T-helper 2 cell treated with Interferon-gamma antibody and Interleukin-4, amounts not matched to agents 5 μg/mL and 100 μg/mL, for 36 hours (primary cell): ENCODE measurements at places on chromosomes 13 and 19.
A peak's percentile ranks its signal among the peaks of the same experiment; 100 is the strongest.

DNA sequence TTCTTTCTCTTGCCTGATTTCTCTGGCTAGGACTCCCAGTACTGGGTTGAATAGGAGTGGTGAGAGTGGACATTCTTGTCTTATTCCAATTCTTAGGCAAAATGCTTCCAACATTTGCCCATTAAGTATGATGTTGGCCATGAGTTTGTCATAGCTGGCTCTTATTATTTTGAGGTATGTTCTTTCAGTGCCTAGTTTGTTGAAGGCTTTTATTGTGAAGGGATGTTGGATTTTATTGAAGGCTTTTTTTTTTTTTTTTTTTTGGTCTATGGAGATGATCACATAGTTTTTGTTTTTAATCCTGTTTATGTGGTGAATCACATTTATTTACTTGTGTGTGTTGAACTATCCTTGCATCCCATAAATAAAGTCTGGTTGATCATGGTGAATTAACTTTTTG, 19.8 kb downstream of the NHLRC3 start:
- peaks cover 2% of the 10 kb centered on the region for H3K4me1 ChIP-seq
- no peak overlapping the region for H3K4me3 ChIP-seq
- H3K36me3 ChIP-seq, result peaks cover 14% of the 10 kb centered on the region
- H3K27me3 ChIP-seq, result no peaks in the 10 kb centered on the region
- no peak for DNase-seq

DNA sequence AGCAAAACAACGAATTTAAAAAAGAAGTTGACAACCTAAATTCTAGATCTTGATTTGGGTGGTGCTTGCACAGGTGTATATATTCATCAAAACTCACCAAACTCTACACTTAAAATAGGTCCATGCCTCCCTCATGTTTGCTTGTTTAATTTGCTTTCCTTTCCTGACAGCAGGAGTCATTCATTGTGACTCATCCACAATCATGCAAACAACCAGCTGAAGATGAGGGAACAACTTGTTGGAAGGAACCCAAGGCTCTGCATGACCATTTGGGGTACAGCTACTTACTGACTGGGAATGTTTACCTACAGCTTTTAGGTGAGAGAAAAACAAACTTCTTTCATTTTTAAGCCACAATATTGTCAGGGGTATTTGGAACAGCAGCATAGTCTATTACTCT, 96.6 kb downstream of the RXFP2 start:
- peaks cover 27% of the 10 kb centered on the region for H3K27me3 ChIP-seq
- no peak for DNase-seq
- H3K36me3 ChIP-seq, result no peaks in the 10 kb centered on the region
- no peak overlapping the region for H3K27ac ChIP-seq
- no peaks in the 10 kb centered on the region for H3K4me1 ChIP-seq
- no peak overlapping the region for H3K4me3 ChIP-seq

DNA sequence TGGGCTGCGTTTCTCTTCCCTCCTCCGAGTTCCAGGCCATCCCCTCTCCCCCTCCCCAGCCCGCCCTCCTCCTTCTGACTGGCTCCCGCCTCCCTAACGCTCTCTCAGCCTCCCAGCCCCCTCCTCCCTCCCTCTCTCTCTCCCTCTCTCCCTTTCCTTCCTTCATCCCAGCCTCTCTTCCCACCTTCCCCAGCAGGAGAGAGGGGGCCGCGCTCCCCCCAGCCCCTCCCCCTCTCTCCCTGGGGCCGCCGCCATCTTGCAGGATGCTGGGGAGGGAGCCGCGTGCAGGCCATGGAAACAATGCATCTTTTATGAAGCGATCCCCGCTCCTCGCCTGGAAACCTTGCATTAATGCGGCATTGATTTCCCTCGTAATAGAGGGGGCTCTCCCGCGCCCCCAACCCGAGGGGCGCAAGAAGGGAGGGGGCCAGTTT, 42.6 kb upstream of the ADGRL1 start:
- H3K27ac ChIP-seq, result peak overlapping the region; percentile 26
- H3K4me1 ChIP-seq, result peaks cover 5% of the 10 kb centered on the region
- H3K27me3 ChIP-seq, result peaks cover 10% of the 10 kb centered on the region
- DNase-seq, result no peak

DNA sequence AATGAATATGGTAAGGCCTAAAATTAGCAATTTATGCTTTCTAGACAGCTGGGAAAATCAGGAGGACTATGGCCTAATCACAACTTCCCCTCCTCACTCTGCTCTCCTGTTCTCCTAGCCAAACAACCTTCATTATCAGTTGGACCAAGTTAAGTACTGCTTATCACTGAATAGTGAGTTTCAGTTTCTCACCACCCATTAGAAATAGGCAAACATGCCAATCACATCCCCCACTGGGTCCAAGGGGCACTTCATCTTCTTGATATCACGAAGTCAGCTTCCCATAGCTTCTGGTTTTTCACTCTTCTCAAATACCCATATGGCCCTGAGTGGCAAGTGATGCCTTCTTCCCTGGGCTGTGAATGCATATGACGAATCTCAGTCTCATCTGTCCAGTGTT, 689.6 kb downstream of the SLITRK5 start:
- DNase-seq, result no peak
- no peaks in the 10 kb centered on the region for H3K36me3 ChIP-seq
- no peaks in the 10 kb centered on the region for H3K4me1 ChIP-seq
- H3K27ac ChIP-seq, result no peak overlapping the region
- H3K27me3 ChIP-seq, result no peaks in the 10 kb centered on the region

GRCh38 chr13:26614721-26615120, 57.2 kb downstream of the WASF3 start:
- peak overlapping the region; percentile 21 for H3K4me3 ChIP-seq
- peaks cover 13% of the 10 kb centered on the region for H3K27me3 ChIP-seq
- peaks cover 9% of the 10 kb centered on the region for H3K4me1 ChIP-seq
- no peaks in the 10 kb centered on the region for H3K36me3 ChIP-seq

GRCh38 chr19:18401580-18402112, 4.2 kb upstream of the LRRC25 start:
- no peak overlapping the region for H3K27ac ChIP-seq
- DNase-seq, result no peak
- H3K4me1 ChIP-seq, result peaks cover 12% of the 10 kb centered on the region
- peaks cover 11% of the 10 kb centered on the region for H3K27me3 ChIP-seq
- no peaks in the 10 kb centered on the region for H3K36me3 ChIP-seq

DNA sequence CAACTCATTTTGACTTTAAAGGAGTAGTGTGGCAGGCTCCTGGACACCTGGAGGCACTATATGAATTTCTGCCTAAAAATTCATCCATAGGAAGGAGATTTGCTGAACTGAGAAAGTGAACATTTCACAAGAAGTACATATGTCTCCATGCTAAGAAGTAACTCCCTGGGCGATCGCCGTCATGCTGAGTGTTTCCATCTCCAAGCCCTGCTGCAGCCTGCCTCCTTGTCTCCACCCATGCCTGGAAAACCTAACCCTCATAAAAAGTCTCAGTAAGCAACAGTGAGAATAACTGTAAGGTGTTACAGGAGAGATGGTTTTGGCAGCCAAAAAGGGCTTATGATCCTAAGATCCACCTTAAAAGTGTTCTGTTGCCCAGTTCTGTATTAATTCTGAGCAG, 251.3 kb downstream of the SHISA2 start:
- no peak overlapping the region for H3K27ac ChIP-seq
- H3K36me3 ChIP-seq, result no peaks in the 10 kb centered on the region
- no peaks in the 10 kb centered on the region for H3K4me1 ChIP-seq
- no peak overlapping the region for H3K4me3 ChIP-seq

DNA sequence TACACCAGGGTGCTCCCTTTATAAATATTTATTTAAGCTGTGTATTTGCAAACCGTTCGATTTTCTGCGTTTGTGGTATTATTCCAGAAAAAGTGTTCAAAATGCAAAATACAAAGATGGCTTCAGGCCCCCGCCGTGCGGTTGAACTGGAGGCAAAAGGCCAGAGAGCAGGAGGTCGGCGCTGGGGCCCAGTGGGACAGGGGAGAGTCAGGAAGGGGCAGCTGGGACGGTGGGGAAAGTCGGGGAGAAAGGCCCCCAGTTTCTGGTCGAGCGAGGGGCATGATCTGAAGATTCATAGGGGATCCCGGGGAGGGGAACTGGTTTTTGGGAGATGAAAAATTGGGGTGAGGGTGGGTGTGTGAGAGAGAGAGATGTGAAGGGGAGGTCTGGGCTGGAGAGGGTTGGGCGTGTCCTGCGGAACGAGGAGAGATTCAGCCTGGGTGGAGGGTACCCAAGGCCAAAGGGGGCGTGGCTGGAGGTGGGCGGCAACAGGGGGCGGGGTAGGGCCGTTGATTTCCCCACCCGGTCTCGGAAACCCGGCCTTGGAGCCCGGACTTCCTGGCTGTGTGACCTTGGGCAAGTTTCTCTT, 678 bp downstream of the ISOC2 start:
- H3K4me1 ChIP-seq, result peaks cover 9% of the 10 kb centered on the region
- H3K27ac ChIP-seq, result peak overlapping the region; percentile 92
- DNase-seq, result no peak
- peak overlapping the region; percentile 93 for H3K4me3 ChIP-seq
- H3K36me3 ChIP-seq, result no peaks in the 10 kb centered on the region
- no peaks in the 10 kb centered on the region for H3K27me3 ChIP-seq

DNA sequence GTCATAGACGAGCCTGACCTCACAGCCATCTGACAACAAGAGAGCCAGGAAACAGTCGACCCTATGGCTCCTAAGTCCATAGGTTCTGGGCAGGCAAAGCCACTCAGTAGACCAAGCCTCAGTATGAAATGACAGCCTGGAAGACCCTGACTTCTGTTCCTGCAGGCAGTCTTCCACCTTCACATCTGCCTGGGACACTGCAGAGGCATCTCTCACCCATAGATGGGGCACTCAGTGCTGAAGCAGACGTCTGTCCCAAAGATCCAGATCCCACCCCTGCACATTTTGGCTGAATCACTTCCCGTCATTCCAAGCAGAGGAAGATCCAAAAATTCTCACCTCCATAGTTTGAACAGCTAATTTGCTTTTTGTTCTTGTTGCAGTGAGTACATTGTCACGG, 139.3 kb upstream of the ZNF507 start:
- H3K4me3 ChIP-seq, result no peak overlapping the region
- H3K27ac ChIP-seq, result no peak overlapping the region
- H3K27me3 ChIP-seq, result no peaks in the 10 kb centered on the region
- no peaks in the 10 kb centered on the region for H3K36me3 ChIP-seq
- DNase-seq, result no peak

GRCh38 chr13:76921516-76921915, 26.8 kb upstream of the ACOD1 start:
- DNase-seq, result no peak
- peaks cover 4% of the 10 kb centered on the region for H3K27me3 ChIP-seq
- H3K27ac ChIP-seq, result no peak overlapping the region
- no peaks in the 10 kb centered on the region for H3K4me1 ChIP-seq

GRCh38 chr13:98504371-98504963, 72.4 kb downstream of the STK24 start:
- DNase-seq, result no peak
- no peaks in the 10 kb centered on the region for H3K27me3 ChIP-seq
- H3K27ac ChIP-seq, result no peak overlapping the region
- H3K36me3 ChIP-seq, result peaks cover 31% of the 10 kb centered on the region
- peaks cover 49% of the 10 kb centered on the region for H3K4me1 ChIP-seq

DNA sequence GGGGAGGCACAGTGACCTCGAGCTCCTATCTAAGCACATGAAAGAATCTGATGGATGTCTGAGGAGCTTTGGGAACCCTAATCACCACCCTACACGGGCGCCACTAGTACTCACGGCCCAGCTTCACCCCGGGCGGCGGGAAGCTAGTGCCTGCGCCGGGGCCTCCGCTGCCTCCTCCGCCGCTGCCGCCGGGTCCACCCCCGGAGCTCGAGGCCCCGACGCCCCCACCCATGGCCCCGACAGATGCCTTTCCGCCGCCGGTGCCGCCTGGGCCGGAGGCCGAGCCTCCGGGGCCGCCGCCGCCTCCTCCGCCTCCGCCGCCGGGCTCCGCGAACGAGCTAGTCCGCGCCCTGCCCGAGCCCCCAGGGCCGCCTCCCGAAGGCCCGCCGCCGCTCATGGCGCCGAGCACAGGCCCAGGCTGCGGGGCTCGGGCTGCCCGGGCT, 312 bp downstream of the GSK3A start:
- peaks cover 17% of the 10 kb centered on the region for H3K36me3 ChIP-seq
- no peaks in the 10 kb centered on the region for H3K27me3 ChIP-seq
- no peak for DNase-seq
- H3K27ac ChIP-seq, result peak overlapping the region; percentile 85

GRCh38 chr19:19514215-19514657, 1.1 kb downstream of the TSSK6 start:
- H3K27me3 ChIP-seq, result no peaks in the 10 kb centered on the region
- H3K4me1 ChIP-seq, result peaks cover 2% of the 10 kb centered on the region
- H3K36me3 ChIP-seq, result peaks cover 6% of the 10 kb centered on the region
- DNase-seq, result no peak
- peak overlapping the region; percentile 45 for H3K4me3 ChIP-seq

DNA sequence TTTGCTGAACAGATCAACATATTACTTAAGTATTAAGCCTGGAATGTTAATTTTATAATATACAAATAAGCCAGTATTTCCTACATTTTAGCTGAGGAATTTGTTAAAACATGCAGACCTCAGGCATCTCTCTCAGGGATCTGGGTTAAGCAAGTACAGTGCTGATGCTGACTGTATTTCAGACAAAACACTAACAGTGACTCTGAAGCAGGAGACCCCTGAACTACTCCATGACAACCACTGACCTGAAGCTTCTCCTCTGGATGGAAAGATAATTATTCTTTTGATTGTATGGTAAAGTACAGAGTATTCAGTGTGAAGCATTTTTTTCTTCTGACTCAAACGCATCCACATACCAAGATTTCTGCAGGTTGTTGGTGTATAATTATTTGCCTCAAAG, 680.8 kb downstream of the LIG4 start:
- no peak overlapping the region for H3K27ac ChIP-seq
- H3K36me3 ChIP-seq, result no peaks in the 10 kb centered on the region
- no peaks in the 10 kb centered on the region for H3K4me1 ChIP-seq
- DNase-seq, result no peak
- no peak overlapping the region for H3K4me3 ChIP-seq

GRCh38 chr13:83613524-83613923, 268.8 kb downstream of the SLITRK1 start:
- H3K4me3 ChIP-seq, result no peak overlapping the region
- no peaks in the 10 kb centered on the region for H3K27me3 ChIP-seq
- H3K4me1 ChIP-seq, result no peaks in the 10 kb centered on the region
- no peaks in the 10 kb centered on the region for H3K36me3 ChIP-seq

DNA sequence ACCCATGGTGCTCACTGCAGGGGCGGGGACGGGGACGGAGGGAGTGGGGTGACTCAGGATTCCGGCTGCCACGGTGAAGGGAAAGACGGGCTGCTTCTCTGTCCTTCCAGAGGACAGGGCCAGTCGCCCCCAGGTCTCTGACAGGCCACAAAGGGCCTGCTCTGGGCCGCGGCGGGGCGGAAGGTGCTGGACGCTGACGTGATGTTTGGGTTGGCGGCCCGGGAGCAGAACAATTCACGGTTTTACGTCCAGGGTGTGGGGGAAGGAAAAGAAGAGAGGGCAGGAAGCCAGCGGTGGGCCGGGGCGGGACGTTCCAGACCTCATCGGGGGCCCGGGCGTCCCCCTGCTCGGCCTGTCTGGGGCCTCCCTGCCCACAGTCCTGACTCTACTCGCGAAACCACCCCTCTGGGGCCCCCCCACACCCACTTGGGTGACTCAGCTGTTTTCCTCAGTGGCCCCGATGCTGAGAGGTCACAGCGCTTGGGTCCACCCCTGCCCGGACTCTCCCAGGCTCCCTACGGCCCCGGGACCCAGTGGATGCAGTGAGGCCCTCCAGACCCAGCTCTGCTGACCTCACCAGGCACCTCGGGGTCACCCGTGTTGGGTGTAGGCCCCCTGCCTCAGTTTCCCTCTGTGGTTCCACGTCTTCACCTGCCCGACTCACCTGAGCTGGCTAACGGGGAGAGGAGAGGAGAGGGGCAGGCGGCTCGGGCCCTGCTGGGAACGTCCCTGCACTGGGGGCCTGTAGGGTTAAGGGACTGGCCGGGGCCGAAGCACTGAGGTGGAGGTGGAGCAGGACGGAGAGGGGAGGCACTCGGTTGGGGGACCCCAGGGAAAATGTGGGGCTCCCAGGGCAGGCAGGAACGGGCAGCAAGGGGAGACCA, 29.2 kb downstream of the PIP5K1C start:
- H3K4me1 ChIP-seq, result peaks cover 4% of the 10 kb centered on the region
- H3K4me3 ChIP-seq, result no peak overlapping the region
- peak overlapping the region; percentile 70 for H3K27ac ChIP-seq
- H3K36me3 ChIP-seq, result no peaks in the 10 kb centered on the region
